ENCODE measurements at places on chromosomes 5 and 9.
A peak's percentile ranks its signal among the peaks of the same experiment; 100 is the strongest.

DNA sequence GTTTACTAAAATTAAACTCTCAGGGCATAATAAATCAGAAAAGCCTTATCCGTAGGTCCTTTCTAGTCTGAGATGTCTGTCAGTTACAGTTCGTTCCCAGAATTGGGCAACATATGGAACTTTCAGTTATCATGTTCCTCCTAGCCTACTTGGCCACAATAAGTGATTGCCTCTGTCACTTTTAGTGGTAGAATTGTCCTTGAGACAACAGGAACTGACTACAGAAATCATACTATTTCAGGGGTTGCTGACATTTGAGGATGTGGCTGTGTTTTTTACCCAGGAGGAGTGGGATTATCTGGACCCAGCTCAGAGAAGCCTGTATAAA, 956 bp downstream of the ZNF189 start:
- no peak for DNase-seq

DNA sequence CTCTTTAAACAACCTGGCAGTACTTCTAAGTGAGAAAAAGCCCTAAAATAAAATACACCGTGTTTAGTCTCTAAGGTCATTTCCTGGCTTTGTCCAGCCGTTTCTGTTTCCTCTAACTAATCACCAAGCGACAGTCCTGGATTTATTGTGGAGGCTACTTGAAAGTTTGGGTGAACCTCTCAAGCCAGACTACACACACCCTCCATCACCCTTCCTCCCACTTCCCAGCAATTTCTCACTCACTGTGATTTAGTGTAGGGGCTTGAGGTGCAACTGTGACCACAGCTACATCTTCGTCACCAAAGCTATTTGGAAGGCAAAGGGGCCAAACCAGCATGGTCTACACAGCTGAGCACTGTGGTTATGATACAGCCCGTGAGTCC, 240.0 kb upstream of the SLC24A2 start:
- DNase-seq = no peak

DNA sequence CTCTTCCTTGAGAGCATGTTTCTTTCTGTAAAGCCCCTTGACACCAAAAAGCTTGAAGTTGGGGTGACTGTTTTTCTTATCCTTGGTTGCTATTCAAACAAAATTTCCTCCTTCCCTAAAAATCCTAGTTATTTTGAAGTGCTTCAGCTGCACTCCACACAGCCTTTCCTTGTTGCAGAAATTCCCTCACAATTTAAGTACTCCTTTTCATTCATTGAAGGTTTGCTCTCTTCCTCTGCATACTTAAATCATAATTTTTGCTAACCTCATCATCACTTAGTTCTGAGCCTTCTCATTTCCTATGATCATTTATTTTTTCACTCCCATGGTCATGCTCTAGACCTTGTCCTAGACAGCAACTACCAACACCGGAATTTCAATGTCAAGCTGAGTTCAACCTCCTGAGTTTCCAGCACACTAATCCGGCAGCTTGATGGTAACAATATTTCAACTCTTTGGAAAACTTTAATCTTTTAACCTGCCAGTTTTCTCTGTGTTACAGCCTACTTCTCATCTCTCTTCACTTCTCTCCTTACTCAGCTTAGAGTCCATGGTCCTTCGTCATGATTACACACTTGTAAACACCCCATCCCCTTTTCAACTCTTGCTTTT, 78.7 kb upstream of the ACTBL2 start:
- no peak for DNase-seq

GRCh38 chr9:95580812-95581761, 64.3 kb upstream of the PTCH1 start:
- DNase-seq = no peak

DNA sequence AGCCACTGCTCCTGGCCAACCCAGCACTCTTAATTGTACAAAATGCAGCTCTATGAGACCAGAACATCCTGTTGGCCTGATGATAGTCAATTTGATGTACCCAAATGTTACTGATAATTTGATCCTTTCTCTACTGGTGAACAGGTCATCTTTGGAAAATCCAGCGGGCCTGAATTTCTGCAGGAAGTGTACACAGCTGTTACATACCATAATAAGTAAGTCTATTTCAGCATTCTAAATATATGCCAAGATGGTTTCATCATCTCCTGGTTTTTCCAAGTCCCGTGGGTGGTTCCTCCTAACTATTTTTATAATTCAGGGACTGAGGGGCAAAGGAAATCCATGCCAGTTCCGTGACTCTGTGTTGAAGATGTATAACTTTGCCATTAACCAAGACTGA, 155.4 kb downstream of the DOCK8 start:
- DNase-seq = no peak

- DNase-seq = no peak
Measured at GRCh38 chr5:160262151-160263074, 33.1 kb downstream of the FABP6 start.

GRCh38 chr9:90086101-90086511, 481.3 kb downstream of the GADD45G start:
- no peak for DNase-seq

DNA sequence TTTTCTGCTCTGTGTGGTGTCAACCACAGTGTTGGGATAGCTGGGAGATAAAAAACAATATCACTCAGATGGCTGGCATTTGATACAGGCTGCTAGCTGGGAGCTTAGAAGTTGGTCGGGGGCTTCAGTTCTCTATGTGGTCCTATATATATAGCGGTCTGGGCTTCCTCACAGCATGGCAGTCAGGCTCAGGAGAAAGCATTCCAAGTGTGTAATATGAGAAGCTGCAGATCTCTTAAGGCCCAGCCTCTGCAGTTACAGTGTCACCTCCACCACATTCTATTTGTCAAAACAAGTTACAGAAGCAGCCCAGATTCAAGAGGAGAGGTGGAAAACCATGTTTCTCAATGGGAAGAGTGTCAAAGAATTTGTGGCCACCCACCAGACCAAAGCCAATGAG, 108.1 kb upstream of the NIPBL start:
- DNase-seq = no peak

GRCh38 chr5:82332064-82332855, 54.1 kb upstream of the RPS23 start:
- no peak for DNase-seq

GRCh38 chr9:70080481-70081119, 37.0 kb downstream of the MAMDC2 start:
- DNase-seq = no peak

DNA sequence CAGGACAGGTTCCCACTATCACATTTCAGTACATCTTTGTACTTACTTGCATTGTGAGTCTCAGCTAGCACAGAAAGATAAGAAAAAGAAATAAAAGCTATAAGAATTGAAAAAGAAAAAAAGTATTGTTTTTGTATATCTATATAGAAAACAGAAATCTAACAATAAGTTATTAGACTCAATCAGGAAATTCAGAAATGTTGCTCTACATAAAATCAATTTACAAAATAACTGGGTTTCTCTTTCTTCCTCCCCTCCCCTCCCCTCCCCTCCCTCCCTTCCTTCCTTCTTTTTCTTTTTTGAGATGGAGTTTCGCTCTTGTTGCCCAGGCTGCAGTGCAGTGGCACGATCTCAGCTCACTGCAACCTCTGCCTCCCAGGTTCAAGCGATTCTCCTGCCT, 7.2 kb upstream of the CACNA1B start:
- no peak for DNase-seq

- DNase-seq = no peak
Measured at GRCh38 chr9:98316445-98317133, 61.1 kb upstream of the TBC1D2 start.

DNA sequence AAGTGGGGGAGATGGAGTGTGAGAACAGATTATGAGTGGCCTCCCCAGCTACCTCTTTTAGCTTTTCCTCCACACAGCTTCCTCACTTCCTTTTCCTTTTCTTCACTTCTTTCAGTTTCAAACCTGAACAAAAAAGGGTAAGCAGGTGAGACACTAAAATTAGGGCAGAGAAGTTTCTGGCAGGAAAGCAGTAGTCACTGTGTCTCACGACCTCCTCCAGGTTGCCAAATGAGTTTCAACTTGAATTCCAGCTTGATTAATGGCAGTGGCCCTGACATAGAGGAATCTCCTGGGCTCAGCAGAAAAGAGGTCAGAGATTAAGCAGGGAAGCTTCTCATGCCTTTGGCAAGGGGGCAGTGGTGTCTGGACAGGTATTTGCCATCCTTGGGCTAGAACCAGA, 63.7 kb upstream of the SPINK5 start:
- no peak for DNase-seq

DNA sequence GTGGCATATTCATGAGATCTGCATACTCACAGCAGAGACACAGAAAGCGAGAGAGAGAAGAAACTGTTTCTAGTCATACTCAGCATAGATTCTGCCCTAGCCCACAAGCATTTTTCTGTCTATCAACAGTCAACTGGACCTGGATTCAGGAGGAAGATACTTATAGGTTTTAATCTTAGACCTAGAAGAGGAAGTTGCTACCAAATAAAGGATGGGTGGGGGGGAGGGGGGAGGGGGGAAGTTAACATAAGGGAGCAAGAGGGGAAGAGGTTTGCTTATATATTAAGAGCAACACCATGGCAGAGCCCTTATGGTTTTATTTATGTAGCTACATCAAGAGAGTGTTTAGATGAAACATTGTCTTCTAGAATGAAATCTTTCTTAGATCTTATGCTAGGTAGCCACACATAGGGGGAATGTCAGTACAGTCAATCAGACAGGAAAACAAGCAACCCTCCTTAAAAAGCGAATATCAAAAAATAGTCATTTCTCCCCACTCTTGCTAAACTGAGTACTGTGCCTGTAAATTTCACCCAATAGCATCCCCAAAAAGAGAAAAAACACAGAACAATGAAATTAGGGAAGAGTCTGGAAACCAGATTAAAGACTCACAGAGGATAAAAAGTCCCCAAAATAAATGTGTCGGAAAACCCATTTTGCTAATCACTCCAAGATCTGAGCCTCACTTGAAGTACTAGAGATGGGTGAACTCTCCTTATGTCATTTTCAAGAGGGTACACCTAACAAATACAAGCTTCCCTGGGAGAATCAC, 192.7 kb upstream of the NR4A3 start:
- DNase-seq = no peak

GRCh38 chr5:82334856-82335255, 56.7 kb upstream of the RPS23 start:
- DNase-seq = no peak

DNA sequence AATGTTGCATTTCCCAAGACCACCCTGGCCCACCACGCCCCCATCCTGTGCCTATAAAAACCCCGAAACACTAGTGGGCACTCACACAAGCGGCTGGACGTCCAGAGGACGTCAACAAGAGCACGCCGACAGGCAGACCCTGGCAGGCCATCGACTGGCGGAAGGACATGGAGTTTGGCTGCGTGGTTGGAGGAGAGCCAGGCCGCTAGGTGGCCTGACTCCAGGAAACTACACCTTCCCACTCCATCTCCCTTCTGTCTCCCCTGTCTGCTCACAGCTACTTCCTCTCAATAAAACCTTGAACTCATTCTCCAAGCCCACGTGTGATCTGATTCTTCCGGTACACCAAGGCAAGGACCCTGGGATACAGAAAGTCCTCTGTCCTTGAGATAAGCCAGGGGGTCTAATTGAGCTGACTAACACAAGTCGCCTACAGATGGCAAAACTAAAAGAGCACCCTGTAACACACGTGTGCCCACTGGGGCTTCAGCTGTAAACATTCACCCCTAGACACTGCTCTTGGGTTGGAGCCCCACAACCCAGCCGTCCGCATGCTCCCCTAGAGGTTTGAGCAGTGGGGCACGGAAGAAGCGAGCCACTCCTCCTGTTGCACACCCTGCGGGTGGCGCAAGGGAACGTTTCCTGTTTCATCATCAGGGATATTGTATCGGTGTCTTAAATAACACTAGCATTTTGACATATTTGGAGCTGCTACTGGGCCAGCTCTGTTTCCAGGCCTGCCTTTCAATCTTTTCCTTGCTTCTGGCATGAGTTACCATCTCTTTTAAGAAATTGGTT, 54.5 kb upstream of the TAF11L2 start:
- DNase-seq = no peak

- DNase-seq = no peak
Measured at GRCh38 chr9:71459082-71459481, 309.2 kb downstream of the CEMIP2 start.

- DNase-seq = no peak
Measured at GRCh38 chr5:89981878-89982773, 427.4 kb downstream of the CETN3 start.

DNA sequence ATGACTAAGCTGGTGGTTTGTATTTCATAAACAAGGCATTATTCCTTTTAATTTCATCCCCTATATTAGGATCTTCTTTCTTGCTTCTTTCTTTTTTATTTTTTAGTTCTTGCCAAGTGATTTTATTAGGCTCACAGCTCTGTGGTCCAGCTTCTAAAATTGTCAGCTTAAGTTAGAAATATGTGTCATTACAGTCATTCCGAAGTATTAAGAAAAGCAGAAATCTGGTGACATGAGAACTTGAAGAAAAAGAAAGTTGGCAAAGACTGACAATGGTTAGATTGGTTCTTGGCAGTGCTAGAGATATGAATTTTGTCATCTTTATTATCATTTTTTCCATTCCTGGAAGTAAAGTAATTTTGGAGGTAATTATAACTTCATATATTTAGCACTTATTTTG, 166.5 kb upstream of the PRR16 start:
- no peak for DNase-seq

DNA sequence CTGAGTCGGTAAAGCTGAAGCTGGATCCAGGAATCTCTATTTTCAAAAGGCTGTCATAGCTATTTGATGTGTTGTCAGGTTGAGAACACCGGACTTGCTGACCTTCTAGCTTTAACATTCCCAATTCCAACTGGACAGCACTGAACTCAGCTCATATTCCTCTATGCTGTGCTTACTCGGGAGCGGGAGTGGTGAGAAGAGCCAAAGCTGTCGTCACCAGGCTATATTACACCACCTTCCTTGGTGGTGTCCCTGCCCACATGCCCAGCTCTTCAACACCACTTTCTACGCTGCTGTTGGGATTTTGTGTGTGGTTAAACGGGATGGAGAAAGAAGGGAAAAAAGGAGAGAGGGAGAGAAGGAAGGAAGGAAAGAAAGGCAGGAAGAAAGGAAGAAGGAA, 653.6 kb downstream of the RAB3C start:
- no peak for DNase-seq

DNA sequence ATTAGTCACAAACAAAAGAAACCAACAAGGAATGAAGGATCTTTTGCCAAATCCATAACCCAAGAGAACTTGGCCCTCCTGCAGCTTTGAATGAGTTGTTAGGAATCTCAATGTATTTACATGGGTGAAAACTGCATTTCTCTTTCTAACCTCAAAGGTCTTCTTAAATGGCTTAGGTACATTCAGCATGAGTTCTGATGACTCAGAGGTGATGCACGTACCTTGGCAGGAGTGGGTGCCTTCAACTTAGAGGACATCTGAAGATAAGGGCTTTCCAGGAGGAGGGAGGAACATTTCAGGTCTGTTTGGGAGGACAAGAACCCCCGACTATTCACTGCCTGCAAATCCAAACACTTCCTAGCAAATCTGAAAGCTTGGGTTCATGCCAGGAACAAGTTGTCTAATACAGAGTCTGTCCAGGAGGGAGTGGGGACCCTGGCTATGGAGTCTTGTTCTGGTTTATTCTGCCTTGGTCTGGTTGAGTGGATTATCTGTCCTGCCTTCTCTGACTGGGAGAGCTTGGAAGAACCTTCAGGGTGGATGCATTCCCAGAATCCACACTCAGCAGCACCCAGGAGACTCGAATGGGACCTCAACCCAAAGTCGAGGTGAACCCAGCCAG, 65.7 kb downstream of the IRX2 start:
- no peak for DNase-seq

GRCh38 chr5:151651997-151652645, 34.6 kb downstream of the SPARC start:
- peak; percentile 17 for DNase-seq
